Cerebellum (tissue), 4 donors: ENCODE measurements at places on chromosomes 4 and X. TPM values are rescaled to one million over a fixed set of nuclear protein-coding genes. Genes with fewer than 3 reads are reported as not detected.

Gene SGCB
- total RNA-seq, result 59.4 TPM

Gene SPARCL1
- total RNA-seq, result 83.3 TPM

Gene VSIG4
- total RNA-seq, result 16.9 TPM

Gene CCNB3
- 0.82 TPM for total RNA-seq

Gene SLC39A8
- total RNA-seq, result 8.7 TPM

Gene SCRG1
- total RNA-seq, result 2.4 TPM

Gene AGTR2
- total RNA-seq, result not detected

Gene FMR1NB
- not detected for total RNA-seq
